ENCODE measurements at places on chromosomes 3 and 15. TPM values are rescaled to one million over a fixed set of nuclear protein-coding genes. Genes with fewer than 3 reads are reported as not detected.

GRCh38 chr3:32584660-32585059 is 14.0 kb upstream of the DYNC1LI1 start:
- H3K4me3 ChIP-seq: no peak overlapping the region
- H3K27me3 ChIP-seq: no peaks in the 10 kb centered on the region
- H3K4me1 ChIP-seq: no peaks in the 10 kb centered on the region

Gene LDHAL6B
- total RNA-seq: not detected

Gene SYNPR
- 0.09 TPM for total RNA-seq

Gene AADACL2
- 0.14 TPM for total RNA-seq

DNA sequence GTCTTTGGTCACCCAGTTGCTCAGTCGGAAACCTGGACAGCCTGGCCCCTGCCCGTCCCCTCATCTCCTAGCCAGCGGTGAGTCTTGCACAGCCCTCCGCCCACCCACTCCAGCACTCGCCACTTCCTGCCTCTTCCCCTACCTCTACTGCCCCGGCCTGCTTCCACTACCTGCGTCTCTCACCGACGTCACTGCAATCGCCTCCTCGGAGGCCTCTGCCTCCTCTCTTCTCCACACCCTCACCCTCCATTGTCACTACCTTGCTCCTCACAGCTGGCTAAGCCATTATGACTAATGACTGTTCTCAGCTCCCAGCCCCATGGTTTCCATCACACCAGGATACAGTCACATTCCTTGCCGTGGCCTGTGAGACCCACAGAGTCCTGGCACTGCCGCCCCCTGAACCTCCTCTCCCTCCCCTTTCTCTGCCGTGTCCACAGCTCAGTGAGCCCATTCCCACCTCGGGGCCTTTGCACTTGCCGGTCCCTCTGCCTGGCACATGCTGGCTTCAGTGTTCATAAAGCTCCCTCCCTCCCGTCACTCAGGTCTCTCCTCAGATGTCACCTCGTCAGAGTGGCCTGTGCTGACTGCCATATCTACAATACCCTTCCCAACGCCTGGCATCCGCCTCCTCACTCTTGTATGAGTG is 104.8 kb downstream of the FBLN2 start:
- H3K27ac ChIP-seq: no peak overlapping the region
- H3K4me1 ChIP-seq: peaks cover 16% of the 10 kb centered on the region
- no peaks in the 10 kb centered on the region for H3K36me3 ChIP-seq
- no peak overlapping the region for H3K4me3 ChIP-seq
- DNase-seq: no peak
- peaks cover 74% of the 10 kb centered on the region for H3K27me3 ChIP-seq

GRCh38 chr3:144912968-144913367 is 941.3 kb downstream of the DIPK2A start:
- H3K4me3 ChIP-seq: no peak overlapping the region
- no peak overlapping the region for H3K27ac ChIP-seq
- H3K4me1 ChIP-seq: no peaks in the 10 kb centered on the region
- DNase-seq: no peak
- no peaks in the 10 kb centered on the region for H3K36me3 ChIP-seq
- no peaks in the 10 kb centered on the region for H3K27me3 ChIP-seq

Gene SAMMSON
- total RNA-seq: under 0.01 TPM

GRCh38 chr15:98150084-98150483 is 189.6 kb downstream of the ARRDC4 start:
- no peak overlapping the region for H3K4me3 ChIP-seq
- H3K27me3 ChIP-seq: no peaks in the 10 kb centered on the region
- H3K27ac ChIP-seq: no peak overlapping the region
- no peak for DNase-seq
- peaks cover 10% of the 10 kb centered on the region for H3K4me1 ChIP-seq
- no peaks in the 10 kb centered on the region for H3K36me3 ChIP-seq

GRCh38 chr3:172627057-172627809 is 83.6 kb downstream of the NCEH1 start:
- H3K36me3 ChIP-seq: no peaks in the 10 kb centered on the region
- peaks cover 3% of the 10 kb centered on the region for H3K4me1 ChIP-seq
- H3K27me3 ChIP-seq: no peaks in the 10 kb centered on the region
- no peak overlapping the region for H3K4me3 ChIP-seq
- H3K27ac ChIP-seq: no peak overlapping the region
- DNase-seq: no peak

DNA sequence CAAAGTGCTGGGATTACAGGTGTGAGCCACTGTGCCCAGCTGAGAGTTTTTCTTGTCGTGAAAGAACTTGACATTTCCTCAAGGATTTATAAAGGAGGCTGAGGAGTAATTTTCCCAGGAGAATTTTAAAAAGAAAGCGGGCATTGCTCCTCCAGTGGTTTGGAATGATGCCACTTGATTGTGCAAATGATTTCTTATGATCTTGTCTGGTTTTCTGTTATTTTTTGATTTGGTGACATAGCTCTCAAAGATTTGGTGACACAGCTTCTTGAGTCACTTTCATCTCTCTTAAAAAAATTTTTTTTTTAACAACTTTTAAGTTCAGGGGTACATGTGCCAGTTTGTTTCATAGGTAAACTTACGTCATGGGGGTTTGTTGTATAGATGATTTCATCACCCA is 24.6 kb upstream of the NFKBIZ start:
- no peak overlapping the region for H3K4me3 ChIP-seq
- no peaks in the 10 kb centered on the region for H3K27me3 ChIP-seq
- H3K4me1 ChIP-seq: peaks cover 9% of the 10 kb centered on the region
- no peak overlapping the region for H3K27ac ChIP-seq
- peaks cover 13% of the 10 kb centered on the region for H3K36me3 ChIP-seq

Data from thymus (tissue), 14 donors.